ENCODE measurements at places on chromosomes 16 and 17.

- DNase-seq, result no peak
Measured at GRCh38 chr16:58882292-58882691, 148.2 kb upstream of the GOT2 start.

DNA sequence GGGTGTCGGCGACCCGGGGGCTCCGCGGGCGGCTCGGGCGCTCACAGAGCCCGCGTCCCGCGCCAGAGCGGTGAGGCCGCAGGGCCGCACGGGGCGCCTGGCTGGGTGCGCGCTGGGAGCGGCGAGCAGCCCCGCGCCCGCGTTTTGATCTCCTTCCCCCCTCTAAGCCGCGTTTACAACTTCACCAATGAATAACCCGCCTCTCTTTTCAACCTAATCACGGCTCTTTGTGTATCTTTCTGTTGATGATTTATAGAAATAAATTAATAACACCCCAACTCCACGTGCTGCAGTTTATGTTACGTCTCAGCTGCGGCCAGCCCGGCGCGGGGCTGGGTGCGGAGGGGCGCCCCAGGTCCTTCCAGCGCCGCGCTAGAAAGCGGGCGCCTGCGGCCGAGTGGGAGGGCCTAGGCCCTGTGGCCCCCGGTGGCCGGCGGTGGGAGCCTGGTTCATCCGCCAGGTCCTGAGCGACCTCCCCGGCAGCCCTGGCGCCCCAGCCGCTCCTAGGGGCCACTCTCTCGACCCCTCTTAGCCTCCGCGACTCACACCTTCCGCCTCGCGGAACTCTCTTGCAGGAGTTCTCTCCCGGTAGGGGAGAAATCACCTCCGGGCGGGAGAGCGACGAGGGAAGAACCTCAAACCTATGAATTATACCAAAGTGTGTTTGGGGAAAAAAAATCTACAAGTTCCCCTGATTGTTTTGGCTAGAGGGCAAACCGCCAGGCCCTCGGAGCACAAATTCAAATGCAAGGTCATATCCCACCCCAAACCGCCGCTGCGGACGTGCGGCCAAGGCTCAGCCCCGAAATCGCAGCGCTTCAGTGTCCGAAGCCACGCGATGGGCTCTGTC is 1.9 kb downstream of the HNF1B start:
- DNase-seq, result no peak

DNA sequence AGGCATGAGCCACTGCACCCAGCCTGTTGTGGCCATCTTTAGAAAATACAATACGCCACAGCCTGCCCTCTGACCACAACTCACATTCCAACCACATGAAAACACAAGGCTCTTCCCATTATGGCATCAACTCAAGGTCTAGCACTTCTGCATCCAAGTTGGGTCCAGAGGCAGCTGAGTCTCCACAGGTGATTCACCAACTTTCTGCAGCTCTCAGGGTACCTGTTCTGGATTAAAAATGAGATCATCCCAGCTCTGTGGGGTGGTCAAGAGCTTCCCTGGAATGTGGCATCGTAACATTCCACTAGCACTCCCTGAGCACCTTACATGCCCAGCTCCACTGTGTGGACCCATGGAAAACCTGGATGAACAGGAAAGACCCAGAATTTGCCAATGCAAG is 9.9 kb upstream of the GUCY2D start:
- peak; percentile 74 for DNase-seq

GRCh38 chr16:87471278-87472141 is 21.3 kb downstream of the ZCCHC14 start:
- DNase-seq, result no peak

GRCh38 chr17:32298721-32299579 is 33.3 kb downstream of the RHBDL3 start:
- DNase-seq, result no peak

- no peak for DNase-seq
Measured at GRCh38 chr17:57518587-57519581, 226.2 kb downstream of the CCDC182 start.

- peak; percentile 70 for DNase-seq
Measured at GRCh38 chr17:5249615-5250014, 15.0 kb upstream of the SCIMP start.

DNA sequence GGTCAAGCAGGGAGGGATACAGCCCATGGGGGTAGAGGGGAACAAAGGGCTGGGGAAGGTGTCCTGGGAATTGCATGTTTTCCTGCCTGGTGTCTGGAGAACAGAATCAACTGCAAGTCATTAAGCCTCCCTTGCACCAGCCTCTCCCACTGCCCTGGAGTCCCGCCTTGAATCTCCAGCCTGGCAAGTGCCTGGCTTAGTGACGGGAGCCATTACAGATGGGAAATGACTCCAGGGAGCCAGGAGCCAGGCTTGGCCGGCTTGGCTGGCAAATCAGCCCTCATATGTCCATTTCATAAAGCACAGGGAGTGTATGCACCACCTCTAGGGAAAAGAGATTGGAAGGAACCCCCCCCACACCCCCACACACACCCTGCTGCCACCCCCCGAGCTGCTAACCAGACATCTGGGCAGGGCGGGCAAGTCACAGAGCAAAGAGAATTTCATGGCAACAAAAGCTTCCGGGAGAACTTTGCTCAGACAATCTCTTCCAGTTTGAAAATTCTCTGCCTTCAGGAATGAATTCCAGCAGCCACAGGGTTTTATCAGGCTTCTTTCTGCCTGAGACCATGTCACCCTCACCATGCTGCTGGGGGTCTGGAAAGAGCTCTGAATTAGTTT is 127.7 kb downstream of the NTN1 start:
- no peak for DNase-seq

GRCh38 chr17:76265624-76266243 is 586 bp downstream of the UBALD2 start:
- no peak for DNase-seq

- no peak for DNase-seq
Measured at GRCh38 chr16:87065446-87066132, 251.6 kb downstream of the C16orf95 start.

GRCh38 chr16:67531247-67531646 is 2.6 kb downstream of the RIPOR1 start:
- no peak for DNase-seq

- DNase-seq, result peak; percentile 82
Measured at GRCh38 chr17:76278952-76279741, 14.0 kb downstream of the UBALD2 start.

DNA sequence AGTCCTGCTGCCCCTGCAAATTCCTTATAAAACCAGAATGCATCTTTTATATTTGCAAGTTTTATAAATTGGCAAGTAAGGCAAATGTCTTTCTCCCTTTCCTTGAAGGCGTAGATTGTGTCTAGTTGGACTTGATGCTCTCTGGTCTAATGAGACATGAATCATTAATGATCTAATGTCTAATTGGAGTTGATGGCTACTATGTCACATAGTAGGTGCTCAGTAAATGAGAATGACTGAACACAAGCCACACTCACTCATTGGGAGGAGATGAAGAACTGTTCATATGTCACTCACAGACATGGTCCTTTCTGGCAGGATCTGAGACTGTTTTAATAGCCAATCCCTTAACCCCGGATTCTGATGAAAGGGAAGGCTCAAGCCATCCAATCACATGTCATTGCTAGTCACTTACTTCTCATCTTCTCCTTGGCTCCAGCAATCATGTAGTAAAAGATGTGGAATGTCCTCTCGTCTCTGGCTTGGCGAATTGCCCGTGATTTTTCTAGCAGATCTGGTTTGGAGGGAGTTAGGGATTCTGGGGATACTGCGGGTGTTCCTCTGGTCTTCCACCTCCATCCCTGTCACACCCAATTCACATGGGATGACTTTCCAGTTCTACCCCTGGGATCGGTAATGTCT is 81.0 kb downstream of the MYH11 start:
- DNase-seq, result no peak

DNA sequence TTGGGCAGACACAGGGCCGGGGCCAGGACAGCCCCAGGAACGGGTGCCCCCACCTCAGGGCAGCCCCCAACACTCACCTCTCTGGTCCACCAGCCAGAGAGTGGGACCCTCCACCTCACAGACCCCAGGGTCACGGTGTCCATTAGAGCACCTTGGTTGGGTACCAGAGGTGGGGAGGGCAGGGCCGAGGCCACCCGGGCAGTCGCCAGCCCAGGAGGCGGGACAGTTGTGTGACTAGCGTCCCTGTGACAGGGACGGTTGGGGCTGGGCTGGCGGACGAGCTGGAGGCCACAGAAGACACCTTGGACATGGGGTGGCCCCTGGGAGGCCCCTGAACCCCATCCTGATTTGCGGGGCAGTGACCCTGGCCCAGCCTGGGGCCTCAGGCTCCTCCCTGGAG is 11.7 kb upstream of the C1QTNF8 start:
- no peak for DNase-seq

DNA sequence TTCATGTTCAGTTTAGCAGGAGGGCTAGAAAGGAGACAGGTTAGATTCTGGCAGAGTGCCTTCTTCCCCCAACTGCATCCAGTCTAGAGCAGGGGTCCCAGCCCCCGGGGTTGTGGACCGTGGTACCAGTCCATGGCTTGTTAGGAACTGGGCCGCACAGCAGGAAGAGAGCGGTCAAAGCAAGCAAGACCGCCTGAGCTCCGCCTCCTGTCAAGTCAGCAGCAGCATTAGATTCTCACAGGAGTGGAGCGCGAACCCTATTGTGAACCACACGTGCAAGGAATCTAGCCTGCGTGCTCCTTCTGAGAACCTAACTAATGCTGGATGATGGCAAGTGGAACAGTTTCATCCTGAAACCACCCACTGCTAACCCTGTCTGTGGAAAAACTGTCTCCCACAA is 95.0 kb downstream of the HIC1 start:
- no peak for DNase-seq

DNA sequence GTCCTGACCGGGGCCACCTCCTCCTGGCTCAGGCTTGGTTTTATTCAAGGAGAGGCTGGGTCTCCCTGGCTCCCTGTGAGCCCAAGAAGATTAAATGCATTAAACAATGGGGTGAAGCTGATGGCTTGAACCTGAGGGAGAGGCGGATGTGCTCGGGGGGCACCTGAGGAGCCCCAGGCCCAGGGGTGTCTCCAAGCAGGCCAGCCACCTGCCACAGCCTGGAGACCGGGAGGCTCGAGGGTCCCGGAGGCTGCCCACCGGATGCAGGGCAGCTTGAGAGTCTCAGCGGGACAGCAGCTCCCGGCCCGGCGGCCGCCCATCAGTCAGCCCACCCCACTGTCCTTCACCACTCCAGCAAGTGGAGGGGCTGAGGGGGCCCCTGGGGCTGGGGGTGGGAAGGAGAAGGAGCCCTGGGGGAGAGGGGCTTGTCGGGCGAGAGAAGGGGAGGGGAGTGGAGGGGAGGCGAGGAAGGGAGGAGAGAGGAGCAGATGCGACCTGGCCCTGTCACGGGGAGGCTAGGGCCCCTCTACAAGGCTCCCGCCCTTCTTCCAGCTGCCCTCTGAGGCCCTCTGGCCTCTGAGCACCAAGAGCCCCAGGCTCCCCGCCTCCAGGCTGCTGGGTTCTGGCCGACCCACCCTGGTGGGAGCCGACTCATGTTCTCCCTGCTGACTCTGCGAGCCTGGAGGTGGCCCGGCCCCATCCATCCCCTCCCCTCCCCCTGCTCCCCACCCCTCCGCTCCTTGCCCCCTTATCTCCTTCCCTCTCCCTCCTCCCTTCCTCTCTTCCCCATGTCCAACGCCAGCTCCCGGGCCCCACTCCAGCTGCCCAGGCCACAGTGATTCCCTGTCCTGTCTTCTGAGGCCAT is 13.2 kb downstream of the CD7 start:
- DNase-seq, result no peak

DNA sequence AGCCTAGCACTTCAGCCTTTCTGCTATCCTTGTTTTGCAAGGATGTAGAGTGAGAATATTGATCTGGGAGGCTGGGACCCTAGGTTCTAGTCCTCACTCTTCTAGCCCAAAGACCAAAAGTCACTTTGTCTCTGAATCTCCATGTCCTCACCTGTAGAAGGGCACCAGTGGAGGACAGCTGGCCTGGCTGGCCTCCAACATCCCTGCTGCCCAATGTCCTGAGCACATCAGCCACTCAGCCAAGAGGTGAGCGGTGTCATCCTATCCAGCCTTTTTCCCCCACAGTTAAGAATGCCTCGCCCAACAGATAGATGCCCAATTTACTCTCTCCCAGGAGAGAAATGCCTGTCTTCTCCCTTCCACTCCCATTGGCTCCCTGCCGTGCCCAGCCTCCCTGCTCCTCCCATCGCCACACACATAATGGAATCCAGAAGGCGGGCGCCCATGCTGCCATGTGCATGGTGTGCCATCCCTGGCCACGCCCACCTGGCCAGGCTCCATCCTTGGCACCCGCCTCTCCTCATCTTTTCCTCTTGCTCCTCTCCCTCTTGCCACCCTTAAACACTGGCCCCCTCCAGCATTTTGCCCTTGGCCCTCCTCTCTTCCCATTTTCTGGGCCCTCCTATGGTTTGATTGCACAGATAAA is 157.3 kb upstream of the SDK2 start:
- DNase-seq, result no peak

GRCh38 chr16:27401768-27402568 is at the start of gene IL21R:
TSS of gene IL21R (plus strand) at chr16:27402174. CDS start at chr16:27430072, 27,898 bp downstream.
- DNase-seq, result no peak

- DNase-seq, result no peak
Measured at GRCh38 chr17:61202564-61202963, 197.1 kb upstream of the TBX2 start.

DNA sequence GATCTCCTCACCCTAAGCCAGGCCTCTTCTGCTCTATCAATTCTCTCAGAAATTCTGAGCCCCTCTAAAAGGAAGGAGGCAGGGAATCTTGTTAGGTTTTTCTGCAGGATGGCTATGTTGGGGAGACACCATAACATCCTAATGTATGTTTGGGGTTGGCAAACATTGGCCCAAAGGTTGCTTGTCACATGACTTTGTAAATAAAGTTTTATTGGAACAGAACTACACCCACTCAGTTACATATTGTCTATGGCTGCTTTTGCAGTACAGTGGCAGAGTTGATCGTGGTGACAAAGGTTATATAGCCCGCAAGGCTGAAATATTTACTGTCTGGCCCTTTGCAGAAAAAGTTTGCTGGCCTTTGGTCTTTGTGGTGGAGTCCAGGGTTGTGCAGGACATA is 409.4 kb downstream of the XYLT1 start:
- DNase-seq, result no peak

DNA sequence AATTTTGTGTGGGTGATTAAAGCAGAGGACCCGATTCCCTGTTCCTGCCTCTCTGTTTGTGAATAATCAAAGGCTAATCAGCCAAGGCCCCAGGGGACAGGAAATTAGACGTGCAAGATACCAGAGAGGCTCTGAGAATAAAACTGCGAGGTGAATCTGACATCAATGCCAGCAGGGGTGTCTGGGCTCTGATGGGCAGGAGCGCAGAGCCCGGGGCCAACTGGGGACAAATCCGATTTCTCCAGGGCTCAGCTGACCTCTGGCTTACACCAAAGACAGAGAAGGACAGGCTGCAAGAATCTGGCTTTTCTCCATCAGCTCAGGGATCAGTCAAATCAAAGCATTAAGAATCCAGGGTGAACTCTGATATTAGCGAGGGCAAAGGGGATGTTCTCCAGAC is 174.3 kb downstream of the XYLT1 start:
- DNase-seq, result no peak
